ENCODE measurements at places on chromosomes 11 and 22. TPM values are rescaled to one million over a fixed set of nuclear protein-coding genes. Genes with fewer than 3 reads are reported as not detected.

The BACE1 gene
- polyA plus RNA-seq = not detected

The CD6 gene
- polyA plus RNA-seq = 6.4 TPM

The PRRG4 gene
- polyA plus RNA-seq = not detected

- no peak overlapping the region for H3K4me3 ChIP-seq
- H3K36me3 ChIP-seq = no peaks in the 10 kb centered on the region
- no peaks in the 10 kb centered on the region for H3K4me1 ChIP-seq
- peaks cover 11% of the 10 kb centered on the region for H3K27me3 ChIP-seq
- DNase-seq = peak; percentile 35
- no peak overlapping the region for H3K27ac ChIP-seq
These were observed 295.1 kb upstream of the PLET1 start for GRCh38 chr11:112555491-112556364.

DNA sequence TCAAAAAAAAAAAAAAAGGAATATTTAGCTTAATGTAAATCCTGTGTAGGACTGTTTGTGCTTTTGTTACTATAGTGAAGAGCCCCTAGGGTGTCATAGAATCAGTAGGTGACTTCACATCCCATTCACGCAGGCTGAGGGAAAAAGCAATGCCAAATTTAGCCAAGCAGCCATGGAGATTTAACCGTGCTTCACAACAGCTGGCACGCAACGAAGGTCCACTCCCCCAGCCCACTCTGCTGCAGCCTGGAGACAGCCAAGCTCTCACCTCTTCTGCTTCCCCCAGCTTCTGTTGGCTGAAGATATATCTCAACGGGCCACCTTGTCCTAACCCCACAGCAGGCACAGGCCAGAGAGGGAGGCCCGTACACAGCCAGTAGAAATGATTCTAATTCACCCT, 78.8 kb upstream of the BID start:
- no peak overlapping the region for H3K27ac ChIP-seq
- H3K27me3 ChIP-seq = no peaks in the 10 kb centered on the region
- DNase-seq = no peak
- H3K4me3 ChIP-seq = peak overlapping the region; percentile 65
- H3K36me3 ChIP-seq = peaks cover 7% of the 10 kb centered on the region

DNA sequence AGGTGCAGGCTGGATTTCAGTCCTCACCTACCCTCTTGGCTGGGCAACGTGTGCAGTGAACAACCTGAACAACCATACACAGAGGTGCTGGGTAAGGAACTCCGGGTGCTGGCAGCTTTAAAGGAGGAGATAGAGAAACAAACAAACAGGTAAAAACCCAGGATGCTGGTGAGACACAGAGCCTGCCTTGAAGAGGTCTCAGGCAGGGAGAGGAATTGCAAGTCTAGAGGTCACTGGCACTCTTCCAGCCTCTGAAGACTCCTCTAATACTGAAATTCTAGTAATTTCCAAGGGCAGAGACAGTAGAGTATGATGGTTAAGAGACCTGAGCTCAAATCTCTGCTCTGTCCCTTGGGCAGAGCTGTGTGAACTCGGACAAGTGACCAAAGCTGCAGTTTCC, 192.5 kb downstream of the CEP164 start:
- no peak overlapping the region for H3K4me3 ChIP-seq
- DNase-seq = no peak
- peaks cover 4% of the 10 kb centered on the region for H3K36me3 ChIP-seq
- H3K27me3 ChIP-seq = no peaks in the 10 kb centered on the region
- no peaks in the 10 kb centered on the region for H3K4me1 ChIP-seq

Data from naive B cell (primary cell).